A549 treated with AZD2906 at 1 μM for 4 hours (cell line): ENCODE measurements at places on chromosomes 11 and 22. TPM values are rescaled to one million over a fixed set of nuclear protein-coding genes. Genes with fewer than 3 reads are reported as not detected.

Gene NRIP3
- total RNA-seq: 0.53 to 1.2 TPM (median 0.65 TPM) in 5 replicates

Gene BDNF
- total RNA-seq: 7.3 to 9.7 TPM (median 8.3 TPM) in 5 replicates

Gene AMOTL1
- 6.0 to 9.1 TPM (median 7.4 TPM) in 5 replicates for total RNA-seq

Gene C22orf15
- total RNA-seq: not detected in 5 replicates

Gene DDIAS
- 13.7 to 17.9 TPM (median 15.3 TPM) in 5 replicates for total RNA-seq

Gene MOGAT2
- not detected in 5 replicates for total RNA-seq

Gene C11orf97
- total RNA-seq: not detected in 5 replicates

Gene TIRAP
- total RNA-seq: 5.3 to 6.9 TPM (median 6.3 TPM) in 5 replicates

Gene ANKK1
- total RNA-seq: 0.05 to 0.10 TPM (median 0.10 TPM) in 3 of 5 replicates, not detected in the others

Gene DDTL
- total RNA-seq: 1.3 to 1.8 TPM (median 1.7 TPM) in 5 replicates

Gene SEPTIN3
- total RNA-seq: 0.90 to 1.2 TPM (median 1.1 TPM) in 5 replicates

Gene RAB3IL1
- 17.9 to 26.3 TPM (median 22.5 TPM) in 5 replicates for total RNA-seq

Gene E2F8
- total RNA-seq: 5.3 to 6.2 TPM (median 5.9 TPM) in 5 replicates

Gene AQP11
- 1.1 to 1.5 TPM (median 1.4 TPM) in 5 replicates for total RNA-seq

Gene TBX10
- not detected in 5 replicates for total RNA-seq

Gene EMID1
- total RNA-seq: 0.32 to 0.53 TPM (median 0.42 TPM) in 5 replicates

Gene OOSP2
- total RNA-seq: not detected in 5 replicates

Gene ABCG4
- 0.27 to 0.52 TPM (median 0.33 TPM) in 5 replicates for total RNA-seq
